Bronchus fibroblast of lung (primary cell): ENCODE measurements at places on chromosomes 7 and 10. TPM values are rescaled to one million over a fixed set of nuclear protein-coding genes. Genes with fewer than 3 reads are reported as not detected.

The CPA4 gene
- total RNA-seq, result 26.7 and 28.1 TPM in 2 replicates

The SDK1 gene
- 4.7 and 4.9 TPM in 2 replicates for total RNA-seq

The FAM25A gene
- total RNA-seq, result not detected in 2 replicates

The STEAP2 gene
- total RNA-seq, result 5.5 and 6.8 TPM in 2 replicates

The MXI1 gene
- 4.0 and 4.2 TPM in 2 replicates for total RNA-seq

The FAM13C gene
- 0.50 and 1.0 TPM in 2 replicates for total RNA-seq

The CCZ1 gene
- 57.1 and 63.7 TPM in 2 replicates for total RNA-seq

The VAX1 gene
- total RNA-seq, result not detected in 2 replicates

The LEP gene
- total RNA-seq, result not detected in 2 replicates

The PPP1R3A gene
- total RNA-seq, result not detected in 2 replicates

The SFXN4 gene
- total RNA-seq, result 17.0 and 18.1 TPM in 2 replicates

The NEUROG3 gene
- total RNA-seq, result not detected in 2 replicates

The HUS1 gene
- total RNA-seq, result 20.5 and 24.5 TPM in 2 replicates

The OR6B1 gene
- total RNA-seq, result not detected in 2 replicates

The PLEKHS1 gene
- total RNA-seq, result not detected in 2 replicates

The EIF5AL1 gene
- total RNA-seq, result 0.50 and 0.59 TPM in 2 replicates

The CARD11 gene
- total RNA-seq, result 0.84 and 1.6 TPM in 2 replicates

The LRRTM3 gene
- total RNA-seq, result not detected in 2 replicates

The TMEM273 gene
- not detected in 2 replicates for total RNA-seq

The RTKN2 gene
- total RNA-seq, result 0.89 and 2.0 TPM in 2 replicates

The MGAM2 gene
- total RNA-seq, result not detected in 2 replicates

The NUPR2 gene
- total RNA-seq, result not detected in 2 replicates

The FFAR4 gene
- not detected in 2 replicates for total RNA-seq

The LRRD1 gene
- 0.17 TPM in 1 of 2 replicates, not detected in the other for total RNA-seq

The CUBN gene
- total RNA-seq, result 0.17 and 0.89 TPM in 2 replicates

The SLC26A3 gene
- total RNA-seq, result not detected in 2 replicates

The PAX4 gene
- total RNA-seq, result not detected in 2 replicates

The FAM237B gene
- total RNA-seq, result not detected in 2 replicates

The C10orf90 gene
- 0.15 and 0.17 TPM in 2 replicates for total RNA-seq

The TBXAS1 gene
- 2.2 and 3.7 TPM in 2 replicates for total RNA-seq

The GFRA1 gene
- 0.89 and 1.8 TPM in 2 replicates for total RNA-seq

The DLX6 gene
- total RNA-seq, result not detected in 2 replicates

The BET1 gene
- total RNA-seq, result 22.4 and 22.9 TPM in 2 replicates

The SPDYE1 gene
- total RNA-seq, result not detected in 2 replicates

The CALHM3 gene
- total RNA-seq, result not detected in 2 replicates

The SLC25A28 gene
- 4.0 and 7.1 TPM in 2 replicates for total RNA-seq

The GRID1 gene
- total RNA-seq, result not detected in 2 replicates

The LIPF gene
- not detected in 2 replicates for total RNA-seq

The FKBP6 gene
- not detected in 2 replicates for total RNA-seq

The WAC gene
- 36.1 and 40.0 TPM in 2 replicates for total RNA-seq

The CNPY1 gene
- total RNA-seq, result not detected in 2 replicates

The IQUB gene
- not detected in 2 replicates for total RNA-seq

The LARP4B gene
- total RNA-seq, result 24.4 and 29.1 TPM in 2 replicates

The RSBN1L gene
- 8.6 and 10.9 TPM in 2 replicates for total RNA-seq

The BUB3 gene
- total RNA-seq, result 231 and 240 TPM in 2 replicates

The ARHGEF35 gene
- total RNA-seq, result 0.84 and 0.89 TPM in 2 replicates

The TWNK gene
- 5.4 and 5.9 TPM in 2 replicates for total RNA-seq

The HOXA6 gene
- 3.0 and 3.9 TPM in 2 replicates for total RNA-seq

The DYNC1I1 gene
- under 0.01 and 0.34 TPM in 2 replicates for total RNA-seq
